ENCODE measurements at places on chromosomes 4 and X.

DNA sequence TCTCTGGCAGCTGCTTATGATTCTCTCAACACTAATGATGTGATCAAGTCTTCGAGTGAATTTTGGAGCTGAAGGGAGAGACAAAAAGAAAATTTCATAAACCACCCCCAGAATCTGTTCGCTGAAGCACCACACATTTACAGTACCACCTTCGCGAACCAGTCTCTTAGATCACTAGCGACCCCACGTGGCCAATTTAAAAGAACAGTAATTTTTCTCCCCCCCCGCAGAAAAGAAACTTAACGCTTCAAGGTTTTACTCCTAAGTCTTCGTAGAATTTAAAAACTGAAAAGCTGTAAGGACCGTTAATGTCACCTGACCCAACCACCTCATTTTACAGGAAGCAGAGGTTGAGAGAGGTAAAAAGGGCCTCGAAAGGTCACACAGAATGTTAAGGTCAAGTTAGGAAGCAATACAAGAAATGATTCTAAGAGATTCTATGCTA lies 187.5 kb downstream of the QDPR start:
- no peaks in the 10 kb centered on the region for H3K27me3 ChIP-seq
- peaks cover 41% of the 10 kb centered on the region for H3K4me1 ChIP-seq
- peak; percentile 59 for DNase-seq
- H3K36me3 ChIP-seq = peaks cover 29% of the 10 kb centered on the region
- H3K4me3 ChIP-seq = peak overlapping the region; percentile 70
- H3K27ac ChIP-seq = peak overlapping the region; percentile 76

- no peak for DNase-seq
- no peaks in the 10 kb centered on the region for H3K4me1 ChIP-seq
- 0 out of 2 replicates have a peak, but pooled peaks cover 6% of the 10 kb centered on the region for H3K36me3 ChIP-seq
- H3K27me3 ChIP-seq = no peaks in the 10 kb centered on the region
- H3K4me3 ChIP-seq = no peak overlapping the region
- no peak overlapping the region for H3K27ac ChIP-seq
Observed at GRCh38 chr4:2254665-2255500, 7.0 kb downstream of the MXD4 start.

DNA sequence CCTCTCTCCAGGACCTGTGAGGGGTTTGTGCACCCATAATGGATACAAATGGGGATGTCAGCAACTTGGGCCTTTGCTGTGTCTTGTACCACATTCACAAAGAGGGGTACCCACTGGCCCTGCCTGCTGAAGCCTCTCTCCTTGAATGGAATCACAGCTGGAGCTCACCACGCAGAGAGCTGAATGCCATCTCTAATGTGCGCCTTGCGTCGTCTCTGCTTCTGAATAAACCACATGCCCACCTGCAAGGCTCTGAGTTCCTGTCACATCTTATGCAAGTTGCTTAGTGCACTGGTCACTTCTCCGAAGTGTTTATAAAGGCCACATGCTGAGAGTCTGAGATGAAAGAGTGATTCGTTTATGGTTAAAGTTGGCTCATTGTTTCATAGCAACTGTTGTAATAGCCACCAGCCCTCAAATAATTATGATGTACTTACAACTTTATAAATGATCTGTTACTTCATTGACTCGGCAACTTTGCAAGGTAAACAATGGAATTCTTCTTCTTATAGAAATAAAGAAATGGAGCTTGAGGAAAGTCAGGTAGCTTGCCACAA lies 6.2 kb upstream of the PUDP start:
- H3K4me3 ChIP-seq = no peak overlapping the region
- no peak overlapping the region for H3K27ac ChIP-seq
- H3K36me3 ChIP-seq = no peaks in the 10 kb centered on the region
- H3K27me3 ChIP-seq = no peaks in the 10 kb centered on the region
- peaks cover under 1% of the 10 kb centered on the region for H3K4me1 ChIP-seq

DNA sequence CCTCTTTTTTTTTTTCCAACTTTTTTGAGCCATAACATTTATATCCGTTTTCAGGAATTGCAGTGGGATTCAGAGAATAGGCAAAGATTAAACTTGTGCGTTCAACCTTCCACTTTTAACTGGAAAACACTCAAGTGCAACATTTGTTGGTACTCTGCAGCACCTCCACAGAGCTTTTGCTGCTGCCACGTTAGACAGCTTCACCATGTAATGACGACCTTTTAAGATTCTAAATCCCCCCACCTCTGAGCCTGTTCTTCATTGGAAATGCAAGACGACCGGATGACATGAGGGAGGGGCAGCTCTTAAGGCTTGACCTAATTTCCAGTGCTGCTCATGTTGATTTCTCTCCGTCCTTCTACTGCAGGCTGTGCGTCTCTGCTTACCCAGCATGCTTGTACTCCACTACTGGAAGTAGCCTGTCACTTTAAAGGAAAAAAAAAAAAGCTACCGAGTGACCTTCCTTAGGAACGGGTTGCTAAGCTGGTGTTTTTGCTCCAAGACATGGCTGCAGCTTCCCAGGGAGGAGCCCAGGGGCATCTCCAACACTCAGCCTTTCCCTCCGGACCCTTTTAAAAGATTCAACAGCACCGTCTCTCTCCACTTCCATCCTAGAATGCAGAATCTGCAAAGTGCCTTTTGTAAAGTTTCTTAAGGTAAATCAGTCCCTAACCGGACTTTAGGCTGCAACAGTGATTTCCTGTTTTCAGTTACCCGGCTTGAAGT lies at the start of gene CC2D2A:
Gene CC2D2A, plus strand, starts transcription at position 481 of the 726 bp plus-strand sequence. CDS start 6,051 bp downstream, outside the sequence.
- peak; percentile 44 for DNase-seq
- H3K27me3 ChIP-seq = peaks cover 4% of the 10 kb centered on the region
- peak within 1 kb of the TSS; percentile 88 for H3K27ac ChIP-seq
- H3K36me3 ChIP-seq = no peaks in the 10 kb centered on the region
- H3K4me1 ChIP-seq = peaks cover 17% of the 10 kb centered on the region

DNA sequence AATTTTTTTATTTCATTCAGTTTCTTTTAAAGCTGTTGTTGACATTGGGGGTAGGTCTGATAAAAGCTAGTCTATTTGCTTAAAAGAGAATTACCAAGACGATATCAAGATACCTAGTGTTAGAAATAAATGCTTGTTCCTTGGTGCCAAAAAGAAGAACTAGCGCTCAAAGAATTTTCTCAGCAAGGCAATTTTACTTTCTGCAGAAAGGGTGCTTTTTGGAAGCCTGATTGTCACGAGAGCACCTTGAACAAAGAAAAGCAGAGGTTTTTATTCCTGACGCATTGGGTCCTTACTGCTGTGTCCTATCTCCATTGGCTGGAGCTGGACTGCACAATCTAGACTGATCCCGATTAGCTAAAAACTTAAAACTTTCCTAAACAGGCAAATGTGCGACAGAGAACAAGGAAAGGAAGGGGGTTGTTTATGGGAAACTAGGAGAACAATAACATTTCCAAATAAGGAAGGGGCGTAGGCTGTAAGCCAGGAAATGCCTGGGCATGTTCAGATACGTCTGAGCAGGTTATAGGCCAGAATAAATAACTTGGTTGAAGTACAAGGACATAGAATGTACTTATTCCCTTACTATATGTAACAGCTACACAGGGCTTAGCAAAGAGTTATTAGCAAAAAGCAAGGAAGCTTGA lies 50.3 kb upstream of the STPG2 start:
- no peak overlapping the region for H3K4me3 ChIP-seq
- no peak for DNase-seq
- peaks cover 10% of the 10 kb centered on the region for H3K36me3 ChIP-seq

GRCh38 chr4:141328560-141329173 lies 108.0 kb downstream of the ZNF330 start:
- H3K36me3 ChIP-seq = no peaks in the 10 kb centered on the region
- H3K27ac ChIP-seq = peak overlapping the region; percentile 86
- 0 out of 2 replicates have a peak, but pooled peaks cover 2% of the 10 kb centered on the region for H3K27me3 ChIP-seq
- DNase-seq = peak; percentile 8
- peaks cover 36% of the 10 kb centered on the region for H3K4me1 ChIP-seq

GRCh38 chrX:24023544-24023943 lies 3.4 kb downstream of the KLHL15 start:
- H3K4me1 ChIP-seq = peaks cover 26% of the 10 kb centered on the region
- H3K4me3 ChIP-seq = peak overlapping the region; percentile 91
- no peak for DNase-seq
- H3K36me3 ChIP-seq = 0 out of 2 replicates have a peak, but pooled peaks cover 7% of the 10 kb centered on the region
- peaks cover 2% of the 10 kb centered on the region for H3K27me3 ChIP-seq

- no peaks in the 10 kb centered on the region for H3K36me3 ChIP-seq
- DNase-seq = no peak
- H3K27me3 ChIP-seq = peaks cover 4% of the 10 kb centered on the region
- peaks cover 24% of the 10 kb centered on the region for H3K4me1 ChIP-seq
Observed at GRCh38 chrX:107709266-107709806, 66.3 kb downstream of the TSC22D3 start.

GRCh38 chr4:42656944-42657792 lies at the start of gene ATP8A1:
ATP8A1 (minus strand) TSS chr4:42657105; CDS start chr4:42656873, 232 bp downstream.
- no peaks in the 10 kb centered on the region for H3K36me3 ChIP-seq
- H3K4me3 ChIP-seq = peak within 1 kb of the TSS; percentile 94
- peak; percentile 56 for DNase-seq
- peak within 1 kb of the TSS; percentile 96 for H3K27ac ChIP-seq
- peaks cover 34% of the 10 kb centered on the region for H3K4me1 ChIP-seq

- H3K27me3 ChIP-seq = no peaks in the 10 kb centered on the region
- no peak overlapping the region for H3K27ac ChIP-seq
- H3K36me3 ChIP-seq = no peaks in the 10 kb centered on the region
- no peak for DNase-seq
- H3K4me3 ChIP-seq = no peak overlapping the region
- H3K4me1 ChIP-seq = no peaks in the 10 kb centered on the region
Observed at GRCh38 chr4:167614866-167615265, 380.6 kb upstream of the SPOCK3 start.

- H3K4me3 ChIP-seq = no peak overlapping the region
- no peaks in the 10 kb centered on the region for H3K4me1 ChIP-seq
- H3K36me3 ChIP-seq = no peaks in the 10 kb centered on the region
- no peak overlapping the region for H3K27ac ChIP-seq
- DNase-seq = no peak
Observed at GRCh38 chr4:154086247-154086646, 297.4 kb upstream of the SFRP2 start.

GRCh38 chr4:102847687-102848086 lies 20.3 kb upstream of the UBE2D3 start:
- H3K27ac ChIP-seq = no peak overlapping the region
- H3K4me1 ChIP-seq = peaks cover 15% of the 10 kb centered on the region
- no peak for DNase-seq
- H3K4me3 ChIP-seq = no peak overlapping the region

DNA sequence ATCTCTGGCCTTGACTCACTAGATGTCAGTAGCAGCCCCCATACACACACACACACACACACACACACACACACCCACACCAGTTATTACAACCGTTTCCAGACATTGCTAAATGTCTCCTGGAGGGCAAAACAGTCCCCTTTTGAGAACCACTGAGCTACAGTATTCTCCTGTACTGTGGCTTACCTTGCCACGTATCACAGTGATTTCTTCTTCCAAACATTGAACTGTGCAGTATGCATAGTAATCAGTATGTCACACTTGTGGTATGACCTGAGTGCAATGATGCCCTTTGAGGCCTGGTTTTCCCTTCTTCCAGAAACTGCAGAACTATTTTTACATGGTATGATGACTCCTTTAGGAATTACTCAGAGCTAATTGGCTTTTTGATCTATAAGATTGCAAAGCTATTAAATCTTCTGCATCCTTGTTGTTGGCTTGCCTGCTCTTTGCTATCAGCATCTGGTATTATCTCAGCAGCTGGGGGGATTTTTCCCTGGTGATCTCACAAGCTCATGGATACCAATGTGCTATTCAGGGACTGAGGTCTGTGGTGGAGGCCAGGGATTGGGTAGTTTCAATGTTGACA lies 3.6 kb upstream of the THOC2 start:
- peak; percentile 91 for DNase-seq
- H3K27me3 ChIP-seq = peaks cover 2% of the 10 kb centered on the region

GRCh38 chr4:138975225-138975624 lies 40.4 kb upstream of the NOCT start:
- H3K27me3 ChIP-seq = peaks cover 14% of the 10 kb centered on the region
- no peaks in the 10 kb centered on the region for H3K36me3 ChIP-seq
- H3K4me3 ChIP-seq = no peak overlapping the region
- no peak overlapping the region for H3K27ac ChIP-seq
- H3K4me1 ChIP-seq = no peaks in the 10 kb centered on the region
- DNase-seq = no peak

DNA sequence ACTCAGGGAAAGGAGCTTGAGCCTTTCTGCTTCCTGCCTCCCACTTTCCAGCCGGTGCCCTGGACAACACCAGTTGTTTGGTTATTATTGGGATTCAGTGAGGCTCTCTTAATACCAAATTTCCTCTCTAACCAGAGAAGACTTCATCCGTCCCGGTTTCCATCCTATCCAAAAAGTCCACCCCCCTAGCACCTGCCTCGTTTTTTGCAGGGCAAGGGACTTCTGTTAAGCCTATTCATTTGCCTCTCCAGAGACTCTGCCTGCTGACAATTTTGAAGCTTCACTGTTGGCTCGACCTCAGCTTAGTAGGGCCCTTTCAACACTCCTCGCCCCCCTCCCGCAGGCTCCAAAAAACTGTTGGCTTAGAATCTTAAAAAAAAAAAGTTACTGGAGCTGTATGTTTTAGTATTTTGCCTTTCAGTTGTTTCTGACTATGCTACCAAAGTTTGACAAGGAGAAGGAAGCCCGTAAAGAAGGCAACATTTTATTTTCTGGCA lies 779 bp upstream of the PRSS12 start:
- peaks cover 58% of the 10 kb centered on the region for H3K4me1 ChIP-seq
- peak overlapping the region; percentile 99 for H3K4me3 ChIP-seq
- H3K27ac ChIP-seq = peak overlapping the region; percentile 95
- DNase-seq = no peak
- H3K36me3 ChIP-seq = peaks cover 20% of the 10 kb centered on the region

DNA sequence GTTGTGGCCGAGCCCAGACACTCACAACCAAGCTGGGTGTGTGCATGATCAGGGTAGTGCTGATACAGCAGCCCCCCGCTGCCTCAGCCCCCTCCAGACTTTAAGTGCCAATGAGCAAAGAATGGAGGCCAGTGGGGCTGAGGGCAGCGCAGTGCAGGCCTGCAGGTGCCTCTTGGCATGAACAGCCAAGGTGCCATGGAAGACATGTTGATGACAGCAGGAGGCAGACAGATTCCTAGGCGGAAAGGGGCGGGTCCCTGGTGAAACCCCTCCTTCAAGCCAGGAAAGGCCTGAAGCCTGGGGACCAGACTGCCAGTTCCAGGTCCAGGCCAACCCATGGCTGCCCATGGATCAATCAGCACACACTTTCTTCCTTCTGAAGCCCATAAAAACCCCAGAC lies 253.3 kb upstream of the ETNPPL start:
- no peak overlapping the region for H3K27ac ChIP-seq
- peaks cover 3% of the 10 kb centered on the region for H3K27me3 ChIP-seq
- no peaks in the 10 kb centered on the region for H3K36me3 ChIP-seq
- H3K4me3 ChIP-seq = no peak overlapping the region
- no peaks in the 10 kb centered on the region for H3K4me1 ChIP-seq

GRCh38 chrX:153476666-153477363 lies 6.4 kb upstream of the HAUS7 start:
- no peak overlapping the region for H3K4me3 ChIP-seq
- H3K27ac ChIP-seq = peak overlapping the region; percentile 87

GRCh38 chr4:3766785-3767569 lies 792 bp downstream of the ADRA2C start:
- peak overlapping the region; percentile 28 for H3K4me3 ChIP-seq
- H3K36me3 ChIP-seq = peaks cover 4% of the 10 kb centered on the region
- H3K27ac ChIP-seq = no peak overlapping the region
- H3K4me1 ChIP-seq = no peaks in the 10 kb centered on the region
- H3K27me3 ChIP-seq = peaks cover 28% of the 10 kb centered on the region

GRCh38 chrX:40165861-40166260 lies 68.1 kb upstream of the BCOR start:
- DNase-seq = no peak
- H3K4me3 ChIP-seq = no peak overlapping the region
- peaks cover 26% of the 10 kb centered on the region for H3K4me1 ChIP-seq
- H3K27ac ChIP-seq = no peak overlapping the region
- H3K27me3 ChIP-seq = peaks cover 2% of the 10 kb centered on the region

GRCh38 chr4:143358923-143359643 lies 22.4 kb downstream of the GAB1 start:
- DNase-seq = peak; percentile 48
- peaks cover 60% of the 10 kb centered on the region for H3K4me1 ChIP-seq
- H3K4me3 ChIP-seq = peak overlapping the region; percentile 64
- no peaks in the 10 kb centered on the region for H3K27me3 ChIP-seq
- peak overlapping the region; percentile 70 for H3K27ac ChIP-seq

Measured in HFFc6 (cell line).